ENCODE measurements at places on chromosomes 6 and 20. TPM values are rescaled to one million over a fixed set of nuclear protein-coding genes. Genes with fewer than 3 reads are reported as not detected.

- DNase-seq = no peak
Observed at GRCh38 chr6:156378853-156379252, 398.3 kb upstream of the ARID1B start.

Gene RBPJL
- total RNA-seq = not detected

DNA sequence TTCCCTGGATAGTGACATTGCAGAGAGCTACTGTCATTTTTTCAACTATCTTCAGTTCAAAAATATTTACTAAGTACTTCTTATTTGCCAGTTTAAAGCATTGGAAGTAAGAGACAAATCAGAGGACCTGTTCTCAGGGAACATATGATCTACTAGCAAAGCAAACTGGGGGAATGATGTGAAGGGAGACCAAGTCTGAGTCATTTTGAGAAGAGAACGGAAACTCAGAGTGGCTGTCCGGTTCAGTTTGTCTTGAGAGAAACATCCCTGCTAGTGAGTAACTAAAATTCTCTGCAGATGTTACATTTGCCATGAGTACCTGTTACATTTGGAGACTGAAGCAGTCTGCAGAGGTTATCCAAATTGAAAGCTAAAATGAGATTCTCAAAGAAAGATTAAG, 118.3 kb downstream of the KCNQ5 start:
- no peak for DNase-seq

DNA sequence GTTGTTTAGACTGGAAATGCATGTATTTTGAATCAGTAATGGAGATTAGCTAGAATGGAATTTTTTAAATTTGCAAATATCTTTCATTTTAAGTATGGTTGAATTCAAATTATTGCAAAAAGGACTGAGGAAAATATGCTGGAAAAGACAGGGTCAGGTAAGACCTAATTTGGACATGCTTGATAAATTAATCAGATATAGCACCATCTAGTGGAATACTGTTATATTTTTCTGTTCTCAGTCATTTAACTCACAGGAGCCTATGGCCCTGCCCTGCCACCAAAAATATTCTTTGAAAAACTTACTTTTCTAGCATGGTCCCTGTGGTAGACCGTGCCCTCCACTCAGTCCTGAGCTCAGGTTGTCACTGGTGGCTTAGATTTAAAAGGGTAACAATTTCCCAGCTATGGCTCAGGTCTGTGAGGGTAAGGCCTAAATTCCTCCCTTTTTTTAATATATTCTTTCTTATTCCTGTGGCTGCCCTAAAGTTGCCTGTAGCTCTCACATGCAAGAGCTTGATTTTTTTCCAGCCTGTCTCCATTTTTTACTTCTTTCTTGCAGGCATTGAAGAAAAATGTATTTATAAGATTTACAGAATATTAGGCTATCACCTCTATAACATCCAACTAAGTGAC, 25.3 kb upstream of the KIAA1586 start:
- DNase-seq = no peak

- no peak for DNase-seq
Observed at GRCh38 chr6:30763618-30764489, 19.5 kb upstream of the IER3 start.

Gene TGM3
- not detected for total RNA-seq

Gene C20orf144
- total RNA-seq = 0.38 TPM

GRCh38 chr6:156916130-156916801, 139.1 kb downstream of the ARID1B start:
- DNase-seq = no peak

DNA sequence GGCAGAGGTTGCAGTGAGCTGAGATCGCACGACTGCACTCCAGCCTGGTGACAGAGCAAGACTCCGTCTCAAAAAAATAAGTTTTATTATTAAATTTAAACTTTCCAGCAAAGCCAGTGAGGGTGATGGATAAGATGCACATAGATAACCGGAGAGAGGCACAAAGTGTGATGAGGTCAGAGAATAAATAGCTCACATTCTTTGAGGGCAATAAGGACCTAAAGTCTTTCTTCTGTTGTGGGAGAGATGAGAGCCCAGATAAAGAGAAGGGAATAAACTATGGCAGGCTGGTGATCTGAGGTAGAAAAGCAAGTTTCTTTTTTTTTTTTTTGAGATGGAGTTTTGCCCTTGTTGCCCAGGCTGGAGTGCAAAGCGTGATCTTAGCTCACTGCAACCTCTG, 20.6 kb upstream of the EZR start:
- no peak for DNase-seq

GRCh38 chr6:82088978-82089771, 158.4 kb downstream of the IBTK start:
- no peak for DNase-seq

DNA sequence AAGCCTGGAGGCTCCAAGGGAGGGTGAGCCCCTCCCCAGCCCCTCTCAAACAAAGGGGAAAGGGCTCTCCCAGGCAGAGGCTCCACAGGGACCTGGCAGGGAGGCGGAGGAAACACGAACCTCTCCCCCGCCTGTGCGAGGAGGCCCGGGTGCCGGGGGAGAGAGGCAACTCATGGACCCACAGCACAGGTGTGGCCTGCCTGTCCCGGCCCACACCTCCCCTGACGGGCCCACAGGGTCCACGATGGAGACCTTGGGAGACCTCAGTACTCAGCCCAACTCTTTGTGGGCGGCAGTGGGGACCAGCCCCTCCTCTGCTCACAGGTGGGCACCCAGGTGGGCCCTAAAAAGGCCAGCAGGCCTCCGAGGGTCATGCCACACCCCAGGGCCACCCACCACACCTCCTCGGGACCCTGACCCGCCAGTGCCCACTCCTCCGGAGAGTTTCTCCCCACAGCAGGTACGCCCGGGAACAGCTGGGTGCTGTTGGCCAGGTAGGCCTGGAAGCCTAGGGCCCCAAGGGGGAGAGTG, 12.2 kb downstream of the LAMA5 start:
- no peak for DNase-seq

Gene RIPOR2
- 511 TPM for total RNA-seq

Gene MUCL3
- total RNA-seq = not detected

GRCh38 chr6:132147530-132148011, 196.4 kb upstream of the CCN2 start:
- DNase-seq = no peak

GRCh38 chr6:155212616-155213380, 51.0 kb upstream of the CLDN20 start:
- no peak for DNase-seq

DNA sequence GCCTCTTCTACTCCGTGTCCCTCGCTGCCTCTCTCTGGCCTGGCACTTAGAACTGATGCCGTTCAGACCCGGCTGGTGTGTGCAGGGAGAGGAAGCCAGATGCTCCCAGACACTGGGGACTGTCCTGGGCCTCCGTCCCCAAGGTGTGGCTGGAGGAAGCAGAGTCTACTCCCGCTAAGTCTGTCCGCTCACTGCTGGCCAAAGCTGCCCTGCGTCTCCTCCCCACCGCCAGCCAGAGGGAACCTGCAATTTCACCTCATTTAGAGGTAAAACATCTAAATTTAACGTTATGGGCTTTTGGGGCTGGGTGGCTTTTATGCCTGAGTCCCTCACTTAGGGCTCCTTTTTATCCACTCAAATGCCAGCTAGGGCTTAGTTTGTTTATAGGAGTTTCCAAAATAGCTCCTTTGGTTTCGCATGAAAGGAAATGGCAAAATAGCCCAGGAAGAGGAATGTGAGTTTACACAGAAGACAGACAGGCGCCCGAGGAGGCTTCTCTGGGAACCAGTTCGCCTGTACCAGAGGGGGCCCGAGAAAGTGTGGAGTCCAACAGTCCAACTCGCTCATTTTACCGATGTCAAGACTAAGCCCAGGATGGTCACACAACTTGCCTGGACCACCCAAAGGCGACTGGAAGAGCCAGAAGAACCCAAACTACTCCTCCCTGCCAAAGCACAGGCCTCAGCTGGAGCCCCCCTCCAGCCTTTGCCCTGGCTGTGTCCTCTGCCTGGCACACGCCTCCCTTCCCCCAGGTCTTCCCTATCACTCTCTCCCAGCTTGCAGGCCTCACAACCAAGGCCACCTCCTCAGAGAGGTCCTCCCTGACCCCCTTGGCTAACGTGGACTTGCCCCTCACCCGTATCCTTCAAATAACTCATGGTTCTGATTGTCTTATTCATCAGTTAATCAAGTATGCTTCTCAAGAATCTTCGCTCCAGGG, 54.5 kb downstream of the RIPOR3 start:
- DNase-seq = no peak

Gene SCUBE3
- total RNA-seq = 0.05 TPM

Gene PABPC1L
- total RNA-seq = 63.2 TPM

Gene BHLHE23
- total RNA-seq = not detected

GRCh38 chr6:111551521-111552231, 54.0 kb downstream of the TRAF3IP2 start:
- DNase-seq = no peak

DNA sequence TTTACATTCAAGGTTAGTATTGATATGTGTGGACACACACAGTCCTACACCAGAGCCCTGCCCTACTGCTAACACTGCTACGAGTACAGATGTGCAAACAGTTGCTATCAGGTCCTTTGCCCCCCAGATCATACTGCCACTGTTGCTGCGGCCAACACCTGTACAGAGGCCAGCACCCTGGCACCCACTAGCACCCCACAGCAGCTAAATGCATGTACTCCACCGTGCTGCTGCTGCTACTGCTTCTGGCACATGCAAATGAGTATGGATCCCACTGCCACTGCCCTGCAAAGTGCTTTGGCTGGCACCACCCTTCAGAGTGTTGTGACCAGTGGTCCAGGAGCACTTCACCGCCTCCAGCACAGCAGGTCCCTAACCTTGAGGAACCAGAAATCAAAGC, 621.9 kb downstream of the GRIK2 start:
- DNase-seq = no peak

GRCh38 chr6:40285996-40286395, 301.2 kb downstream of the LRFN2 start:
- no peak for DNase-seq

- DNase-seq = no peak
Observed at GRCh38 chr20:47368301-47368700, 11.8 kb upstream of the ZMYND8 start.

GRCh38 chr20:39910536-39910935, 778.5 kb downstream of the MAFB start:
- DNase-seq = no peak

DNA sequence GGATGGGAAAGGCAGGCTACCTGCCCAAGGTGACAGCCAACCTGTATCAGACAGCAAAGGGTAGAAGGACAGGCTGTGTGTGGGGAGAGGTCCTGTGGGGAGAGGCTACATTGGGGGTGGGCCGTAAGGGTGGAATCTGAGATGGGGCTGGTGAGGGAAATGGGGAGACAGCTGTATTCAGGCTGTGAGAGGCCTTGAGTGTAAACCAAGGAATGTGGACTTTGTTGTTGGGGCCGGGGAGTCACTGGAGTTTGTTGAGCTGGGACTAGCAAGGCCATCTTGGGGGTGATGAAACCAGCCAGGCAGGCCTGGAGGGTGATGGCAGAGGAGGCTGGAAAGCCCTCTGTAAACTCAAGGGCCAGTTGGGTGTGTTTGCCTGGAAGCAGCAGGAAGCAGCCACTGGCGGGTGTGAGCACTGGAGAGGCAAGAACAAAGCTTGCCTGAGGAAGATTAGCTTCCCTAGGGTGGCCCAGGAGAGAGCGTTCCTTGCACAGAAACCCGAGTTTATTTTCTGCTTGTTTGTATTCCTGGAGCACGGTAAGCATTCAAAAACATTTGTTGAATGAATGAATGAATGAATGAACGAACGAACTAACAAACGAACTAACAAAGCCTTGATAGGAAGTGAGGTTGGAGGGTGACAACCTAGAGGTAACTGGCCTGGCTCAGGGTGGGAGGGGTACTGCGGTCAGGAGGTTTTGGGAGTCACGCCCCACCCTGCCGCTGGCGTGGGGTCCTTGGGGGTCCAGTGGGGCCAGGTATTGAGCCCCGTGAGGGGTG, 18.9 kb downstream of the TTBK1 start:
- no peak for DNase-seq

GRCh38 chr6:25931411-25931709, 869 bp upstream of the SLC17A2 start:
- DNase-seq = no peak

- no peak for DNase-seq
Observed at GRCh38 chr20:24649787-24650490, 180.5 kb downstream of the SYNDIG1 start.

DNA sequence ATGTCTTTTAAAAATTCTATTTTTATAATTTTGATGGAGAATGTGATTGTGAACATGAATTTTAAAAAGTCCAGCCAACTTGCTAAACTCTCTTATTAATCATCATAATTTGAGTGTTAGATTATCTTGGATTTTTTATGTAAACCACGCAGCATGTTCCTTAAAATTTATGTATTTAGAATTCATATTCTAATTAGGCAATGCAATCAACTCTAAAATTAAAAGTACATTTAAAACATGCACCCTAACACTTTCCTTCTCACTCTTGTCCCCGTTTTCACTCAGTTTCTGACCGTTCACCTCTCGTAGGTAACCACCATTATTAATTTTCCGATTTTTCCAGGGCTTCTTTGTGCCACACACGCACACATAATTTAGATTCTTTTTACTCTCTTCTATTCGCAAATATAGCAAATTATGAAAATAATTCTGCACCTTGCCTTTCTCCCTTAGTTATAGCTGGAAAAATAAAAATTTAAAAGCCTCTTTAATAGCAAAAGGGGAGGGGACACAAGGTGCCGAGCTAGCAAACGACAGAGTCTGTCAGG, 329 bp upstream of the ZKSCAN3 start:
- no peak for DNase-seq

Gene KHDC1
- total RNA-seq = 0.69 TPM

DNA sequence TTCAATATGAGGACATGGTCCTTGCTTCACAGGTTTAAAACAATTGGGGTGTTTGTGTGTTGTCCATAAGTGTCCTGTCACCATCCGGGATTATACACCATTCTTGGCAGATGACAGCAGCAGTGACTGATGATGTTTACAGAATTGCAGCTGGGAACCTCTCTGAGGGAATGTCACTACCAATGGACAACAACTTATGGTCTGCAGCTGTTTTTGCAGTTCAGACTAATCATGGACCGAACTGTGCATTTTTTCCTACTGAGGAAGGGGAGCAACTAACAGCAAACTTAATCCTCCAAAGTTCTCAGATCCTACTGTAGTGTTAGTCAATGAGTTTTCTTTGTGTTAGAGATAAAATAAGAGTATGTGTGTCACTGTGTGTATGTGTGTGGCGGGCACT, 26.0 kb downstream of the FAM229B start:
- DNase-seq = no peak

DNA sequence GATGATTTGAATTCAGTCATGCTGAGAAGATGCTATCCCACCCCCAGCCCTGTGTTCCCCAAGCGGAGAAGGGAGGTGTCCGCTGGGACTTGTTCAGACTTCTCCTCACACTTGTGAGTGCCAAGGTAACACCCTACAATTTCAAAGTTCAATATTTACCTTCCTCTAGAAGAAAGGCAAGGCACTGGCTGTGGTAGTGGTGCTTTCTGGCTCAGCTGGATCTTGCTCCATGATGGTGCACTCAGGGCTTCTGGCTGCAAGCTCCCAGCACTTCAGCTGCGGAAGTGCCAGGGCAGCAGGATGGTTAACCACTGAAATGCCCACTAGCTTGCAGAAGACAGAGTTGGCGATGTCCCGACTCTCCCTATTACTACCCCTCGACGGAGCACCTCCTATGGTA, 135.4 kb downstream of the MTFR2 start:
- no peak for DNase-seq

GRCh38 chr6:84842525-84843166, 78.2 kb upstream of the TBX18 start:
- no peak for DNase-seq

Measured in naive thymus-derived CD8-positive, alpha-beta T cell (primary cell).